CD4-positive, alpha-beta T cell treated with Interleukin-6 at 100 ng/mL for 8 hours (primary cell): ENCODE measurements at places on chromosomes 3 and 15.
A peak's percentile ranks its signal among the peaks of the same experiment; 100 is the strongest.

- peak; percentile 4 for DNase-seq
These were observed 23.0 kb downstream of the TLNRD1 start for GRCh38 chr15:81023483-81024264.

- DNase-seq: no peak
These were observed 33.4 kb downstream of the FRMD4B start for GRCh38 chr3:69352305-69353087.

GRCh38 chr3:174583396-174583795, 275.7 kb upstream of the NAALADL2 start:
- no peak for DNase-seq

DNA sequence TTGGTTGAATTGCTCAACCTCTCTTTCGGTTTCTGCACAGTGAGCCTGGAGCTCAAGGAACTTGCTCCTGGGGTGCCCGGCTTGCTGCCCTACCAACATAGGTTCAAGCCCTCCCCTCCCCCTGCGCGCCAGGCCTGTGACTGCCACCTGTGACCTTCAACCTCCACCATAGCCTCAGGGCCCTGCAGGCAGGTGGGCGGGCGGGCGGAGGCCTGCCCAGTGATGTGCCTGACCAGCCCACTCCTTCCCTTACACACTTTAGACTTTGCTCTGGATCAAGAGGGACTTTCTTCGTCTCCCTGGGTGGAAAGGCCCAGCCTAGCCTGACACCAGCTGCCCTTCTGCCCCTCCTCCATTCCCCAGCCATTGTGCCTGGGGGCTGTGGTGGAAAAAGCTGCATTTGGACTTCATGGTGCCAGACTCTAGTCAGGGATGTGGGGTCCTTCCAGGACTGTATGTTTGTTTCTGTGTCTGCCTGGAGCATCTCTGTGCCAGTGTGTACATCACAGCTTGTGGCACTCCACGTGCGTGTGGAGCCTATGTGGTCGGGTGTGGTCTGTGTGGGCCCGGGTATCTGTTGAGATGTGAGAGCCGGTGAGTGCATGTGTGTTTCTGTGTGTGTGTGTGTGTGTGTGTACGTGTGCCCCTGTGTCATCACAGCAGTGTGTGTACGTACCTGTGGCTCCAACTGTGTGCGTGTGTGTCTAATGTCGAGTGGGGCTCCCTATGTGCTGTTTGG, 9.5 kb downstream of the PRKCD start:
- DNase-seq: no peak

- DNase-seq: no peak
These were observed 1.7 kb downstream of the THSD4 start for GRCh38 chr15:71116942-71117341.

DNA sequence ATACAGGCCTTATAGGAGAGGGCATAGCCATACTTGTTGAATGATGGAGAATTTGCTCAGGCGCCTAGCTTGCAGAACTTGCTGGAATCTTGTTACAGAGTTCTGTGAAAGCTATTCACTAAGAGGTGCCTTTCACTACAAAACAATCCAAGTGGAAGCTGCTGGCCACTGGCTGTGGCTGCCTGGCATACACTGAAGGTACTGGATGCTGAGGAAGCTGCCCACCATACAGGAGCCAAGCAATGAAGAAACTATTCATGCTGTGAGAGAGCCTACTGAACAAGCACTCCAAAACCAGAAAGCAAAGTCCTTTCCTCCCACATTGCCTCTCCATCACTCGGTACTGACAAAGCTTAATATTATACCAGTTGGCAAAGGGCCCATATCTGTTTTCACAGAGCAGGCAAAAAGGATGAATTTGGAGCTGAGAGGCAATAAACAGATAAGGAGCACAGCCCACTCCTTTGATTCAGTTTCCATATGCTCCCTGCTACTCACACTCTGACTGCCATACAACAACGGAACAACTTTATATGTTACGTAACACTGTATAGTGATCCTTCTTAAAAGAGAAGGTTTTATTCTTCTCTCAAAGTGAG, 192.6 kb upstream of the ALCAM start:
- DNase-seq: no peak

- DNase-seq: no peak
These were observed 3.3 kb downstream of the GTF2A2 start for GRCh38 chr15:59654046-59654445.

DNA sequence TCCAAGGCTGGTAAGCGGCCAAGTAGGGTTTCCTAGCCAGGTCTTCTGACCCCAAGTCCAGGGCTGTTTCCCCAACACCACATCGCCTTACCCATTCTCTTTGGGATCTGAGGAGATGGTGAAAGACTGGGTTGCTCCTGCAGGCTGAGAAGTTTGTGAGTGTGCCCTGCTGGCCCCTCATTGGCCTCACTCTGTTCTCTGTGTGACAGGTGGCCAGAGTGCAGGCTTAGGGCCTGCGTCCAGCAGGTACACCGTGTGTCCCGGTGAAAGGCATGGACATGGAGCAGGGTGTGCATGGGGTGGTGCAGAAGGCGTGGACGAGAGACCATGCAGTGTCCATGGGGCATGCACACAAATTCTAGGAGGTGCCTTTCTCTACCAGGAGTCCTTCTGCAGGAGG, 91.3 kb downstream of the DGKG start:
- DNase-seq: no peak

GRCh38 chr15:25375557-25375956, 63.3 kb downstream of the UBE3A start:
- no peak for DNase-seq

- no peak for DNase-seq
These were observed 27.6 kb upstream of the FOXP1 start for GRCh38 chr3:71611099-71611498.

DNA sequence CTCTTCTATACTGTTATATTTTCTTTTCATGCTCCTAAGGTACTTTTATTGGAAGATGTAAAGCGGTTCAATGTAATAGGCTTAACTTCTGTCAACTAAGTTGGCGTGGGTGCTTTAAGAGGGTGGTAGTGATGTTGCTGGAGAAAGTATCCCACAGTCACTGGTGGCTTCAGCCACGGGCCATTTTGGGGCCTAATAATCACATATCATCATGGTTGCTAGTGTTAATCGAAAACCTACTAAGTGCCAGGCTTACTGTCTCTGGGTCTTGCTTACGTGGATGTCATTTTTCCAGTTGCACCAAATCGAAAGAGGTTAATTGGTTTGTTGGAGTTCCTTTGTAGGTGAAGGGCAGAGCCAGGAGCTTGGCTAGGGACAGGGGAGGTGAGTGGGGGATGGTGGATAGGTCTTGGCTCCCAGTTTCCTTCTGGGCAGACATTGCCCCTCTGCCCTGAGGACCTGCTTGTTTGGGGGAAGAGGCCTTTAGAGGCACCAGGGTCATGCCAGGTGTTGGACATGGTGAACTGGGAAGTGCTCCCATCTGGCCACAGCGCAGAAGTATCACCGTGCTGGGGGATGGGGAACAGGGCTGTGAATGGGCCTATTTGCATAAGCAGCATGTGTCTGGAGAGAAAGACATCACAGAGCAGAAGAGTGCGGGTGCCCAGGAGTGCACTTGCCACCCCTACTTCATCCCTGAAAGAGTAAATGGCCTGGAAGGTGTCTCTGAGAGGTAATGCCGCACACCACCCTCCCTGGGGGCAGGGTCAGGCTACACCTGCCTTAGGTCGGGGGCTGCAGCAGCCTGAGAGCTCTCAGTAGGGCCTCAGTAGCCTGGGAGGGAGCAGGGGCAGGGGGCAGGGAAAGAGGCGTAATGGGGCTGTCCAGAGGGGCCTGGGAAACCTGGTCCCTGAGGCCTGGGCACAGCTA, 62.4 kb upstream of the POLG start:
- no peak for DNase-seq

- DNase-seq: no peak
These were observed 84.8 kb downstream of the CPN2 start for GRCh38 chr3:194265996-194266964.

- DNase-seq: no peak
These were observed 13.3 kb upstream of the TM4SF1 start for GRCh38 chr3:149390772-149391212.

GRCh38 chr3:13850161-13850945, 29.5 kb downstream of the WNT7A start:
- no peak for DNase-seq

- no peak for DNase-seq
These were observed 551.2 kb downstream of the MECOM start for GRCh38 chr3:169112153-169112892.

DNA sequence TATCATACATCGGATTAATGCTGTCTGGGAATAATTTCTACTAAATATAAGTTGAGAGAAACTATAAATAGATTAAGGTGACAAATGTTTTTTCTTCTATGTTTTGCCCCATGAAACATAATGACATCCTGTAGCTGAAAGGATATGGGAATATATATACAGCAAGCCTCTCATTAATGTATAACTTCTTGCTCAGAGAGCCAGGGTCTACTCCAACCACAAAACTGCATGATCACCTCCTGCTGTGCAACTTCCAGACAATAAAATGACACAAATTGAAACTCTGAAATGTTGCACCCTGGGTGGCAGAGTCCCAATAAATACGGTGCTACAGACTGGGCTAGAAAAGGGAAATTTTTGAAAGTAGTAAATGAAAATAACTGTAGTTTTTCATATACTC, 571.9 kb upstream of the CBLB start:
- DNase-seq: no peak

DNA sequence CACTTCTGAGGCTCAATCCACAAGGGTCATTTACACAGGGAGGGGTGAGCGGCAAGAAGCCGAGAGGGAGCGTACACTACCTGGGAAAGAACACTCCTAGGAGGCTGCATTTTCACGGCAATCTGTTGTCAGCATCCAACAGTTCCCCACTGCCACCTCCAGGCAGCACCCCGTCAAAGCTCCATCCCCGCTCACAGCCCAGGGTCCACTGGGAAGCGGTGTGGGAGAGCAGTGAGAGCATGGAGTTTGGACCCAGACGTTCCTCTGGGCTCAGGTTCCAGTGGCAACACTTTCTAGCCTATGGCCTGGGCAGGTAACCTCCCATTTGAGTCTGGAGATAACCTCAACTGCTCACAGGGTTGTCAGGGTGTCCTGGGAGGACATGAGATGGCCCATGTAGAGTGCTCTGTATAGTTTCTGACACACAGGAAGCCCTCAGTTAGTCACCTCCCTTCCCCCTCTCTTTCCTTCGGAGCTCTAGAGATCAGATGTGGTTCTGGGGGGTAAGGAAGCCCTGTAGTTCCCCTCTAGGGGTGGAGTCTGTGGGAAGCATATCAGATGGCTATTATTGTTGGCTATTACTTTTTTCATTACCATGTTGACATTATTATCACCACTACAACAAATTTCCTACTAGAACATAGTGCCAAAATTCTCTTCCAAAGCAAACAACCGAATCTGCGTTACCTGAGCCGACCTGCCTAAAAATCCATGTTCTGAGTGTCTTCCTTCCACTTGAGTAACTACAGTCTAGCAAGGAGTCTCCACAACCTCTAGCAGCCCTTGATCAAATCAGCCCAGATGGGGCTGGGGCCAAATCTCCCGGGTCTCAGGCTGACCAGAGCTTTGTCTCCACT, 29.1 kb downstream of the RUVBL1 start:
- DNase-seq: no peak

DNA sequence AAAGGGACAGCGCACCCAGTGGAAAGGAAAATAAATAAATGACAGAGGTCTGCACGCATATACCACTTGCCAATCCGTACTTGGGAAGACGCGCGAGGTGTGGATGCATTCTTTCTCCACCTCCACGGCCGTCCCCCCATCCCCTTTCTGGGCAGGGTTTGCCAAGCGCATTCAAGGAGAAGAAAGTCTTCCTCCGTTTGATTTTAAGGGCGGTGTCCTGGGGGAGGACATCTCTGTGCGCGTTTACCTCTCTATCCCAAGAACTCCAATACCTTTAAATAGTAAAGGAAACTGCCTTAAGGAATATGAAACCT, 576 bp upstream of the MB21D2 start:
- no peak for DNase-seq
